Astrocyte (in vitro differentiated cells and primary cell): ENCODE measurements at places on chromosomes 11 and 22.

GRCh38 chr11:76776472-76776871 is 6.7 kb upstream of the TSKU start:
- DNase-seq, result no peak

GRCh38 chr22:35445933-35446332 is 46.0 kb downstream of the MCM5 start:
- no peak for DNase-seq

DNA sequence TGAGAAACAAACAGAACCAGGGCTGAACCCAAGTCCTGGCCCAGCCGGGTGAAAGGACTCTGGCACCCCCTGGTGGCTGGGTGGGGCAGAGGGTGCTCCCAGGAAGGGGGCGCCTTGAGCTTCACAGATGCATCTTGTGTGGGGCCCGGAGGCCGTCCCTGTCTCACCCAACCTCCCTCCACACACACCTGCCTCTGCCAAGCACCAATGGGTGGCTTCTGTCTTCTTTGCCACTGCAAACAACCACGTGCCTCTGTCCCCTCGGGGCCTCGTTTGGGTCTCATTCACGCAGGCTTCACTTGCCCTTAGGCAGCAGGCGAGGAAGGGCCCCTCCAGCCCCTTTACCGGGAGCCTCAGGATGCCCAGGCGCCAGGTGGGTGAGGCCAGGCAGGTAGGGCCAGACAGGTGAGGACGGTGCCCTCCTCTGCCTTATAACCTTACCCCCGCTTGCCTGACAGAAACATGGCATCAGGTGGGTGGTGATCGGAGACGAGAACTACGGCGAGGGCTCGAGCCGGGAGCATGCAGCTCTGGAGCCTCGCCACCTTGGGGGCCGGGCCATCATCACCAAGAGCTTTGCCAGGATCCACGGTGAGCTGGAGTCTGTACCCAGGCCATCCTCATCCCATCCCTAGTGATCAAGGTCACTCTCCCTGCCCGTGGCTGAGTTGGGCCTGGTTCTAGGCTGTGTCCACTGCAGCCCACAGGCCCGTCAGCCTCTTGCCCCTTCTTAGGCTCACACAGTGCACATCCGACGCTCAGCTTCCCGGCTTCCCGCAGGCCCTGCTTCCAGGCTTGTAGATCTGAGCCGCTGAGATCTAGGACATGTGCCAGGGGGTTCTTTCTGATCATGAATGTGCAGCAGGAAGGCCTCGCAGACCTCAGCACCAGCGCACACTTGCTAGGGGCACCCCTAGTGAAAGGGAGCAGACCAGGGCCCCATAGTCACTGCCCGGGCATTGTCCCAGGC is 17.2 kb downstream of the POLR3H start:
- DNase-seq, result no peak

- DNase-seq, result no peak
Measured at GRCh38 chr11:99198215-99198614, 177.5 kb downstream of the CNTN5 start.

DNA sequence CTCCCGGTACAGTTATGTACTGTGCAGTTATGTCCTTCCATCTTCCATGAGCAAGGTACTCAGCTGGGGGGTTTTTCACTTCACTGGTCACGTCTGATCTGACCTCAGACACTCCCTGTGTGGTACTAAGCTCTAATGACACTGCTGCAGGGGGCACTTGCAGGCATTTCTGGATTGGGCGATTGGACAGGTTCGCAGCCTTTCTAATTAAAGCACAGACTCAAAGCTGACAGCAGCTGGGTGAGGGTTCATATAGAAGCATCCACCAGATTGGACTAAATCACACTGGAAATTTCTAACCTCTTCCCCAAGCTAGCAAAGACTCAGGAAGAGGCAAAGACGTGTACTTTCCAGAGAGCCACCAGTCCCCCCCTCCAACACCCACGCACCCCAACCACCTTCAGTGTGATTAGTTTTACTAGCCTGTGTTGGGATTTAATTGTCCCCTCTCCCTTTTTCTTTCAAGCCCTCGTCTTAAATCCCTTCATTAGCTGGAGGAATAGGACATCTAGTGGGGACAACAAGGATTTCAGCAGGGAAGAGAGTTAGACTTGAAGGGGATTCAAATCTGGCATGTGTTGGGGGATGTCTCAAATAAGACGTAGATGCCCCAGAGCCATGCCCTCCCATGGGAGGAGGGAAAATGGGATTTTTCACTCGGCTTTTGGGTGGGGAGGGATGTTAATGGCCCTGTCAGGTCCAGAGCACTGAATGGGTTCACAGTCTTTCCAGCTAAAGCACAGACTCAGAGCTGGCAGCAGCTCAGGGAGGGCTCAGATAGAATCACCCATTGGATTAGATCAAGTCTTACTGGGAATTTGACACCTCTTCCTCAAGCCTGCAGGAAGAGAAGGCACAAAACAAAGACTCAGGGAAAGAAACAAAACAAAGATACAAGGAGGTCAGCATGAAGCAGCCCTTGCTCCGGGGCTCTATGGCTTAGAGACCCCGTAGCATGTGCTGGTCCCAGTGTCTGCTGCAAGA is 10.9 kb downstream of the INS start:
- DNase-seq, result peak; percentile 41

DNA sequence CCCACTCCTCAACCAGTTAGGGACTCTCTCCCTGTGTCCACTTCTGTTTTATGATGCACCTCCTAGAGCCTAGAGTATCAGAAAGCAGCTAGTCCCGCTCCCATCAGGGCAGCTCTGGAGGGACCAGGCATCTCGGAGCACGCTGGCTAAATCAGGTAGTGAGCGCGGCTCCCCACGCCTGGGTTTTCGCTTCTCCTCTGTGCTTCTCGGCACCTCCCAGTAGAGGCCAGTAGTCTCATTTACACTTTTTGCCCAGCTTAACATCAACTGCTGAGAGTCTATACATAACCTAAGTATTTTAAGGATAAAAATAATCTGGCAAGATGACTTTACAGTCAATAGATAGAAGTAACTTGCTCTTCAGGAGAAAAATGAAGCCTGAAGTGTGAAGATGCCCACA is 473.8 kb downstream of the OPCML start:
- DNase-seq, result no peak

GRCh38 chr11:12280199-12280837 is 97.1 kb upstream of the PARVA start:
- DNase-seq, result no peak

- peak; percentile 83 for DNase-seq
Measured at GRCh38 chr11:70799386-70799785, 401.1 kb downstream of the CTTN start.

DNA sequence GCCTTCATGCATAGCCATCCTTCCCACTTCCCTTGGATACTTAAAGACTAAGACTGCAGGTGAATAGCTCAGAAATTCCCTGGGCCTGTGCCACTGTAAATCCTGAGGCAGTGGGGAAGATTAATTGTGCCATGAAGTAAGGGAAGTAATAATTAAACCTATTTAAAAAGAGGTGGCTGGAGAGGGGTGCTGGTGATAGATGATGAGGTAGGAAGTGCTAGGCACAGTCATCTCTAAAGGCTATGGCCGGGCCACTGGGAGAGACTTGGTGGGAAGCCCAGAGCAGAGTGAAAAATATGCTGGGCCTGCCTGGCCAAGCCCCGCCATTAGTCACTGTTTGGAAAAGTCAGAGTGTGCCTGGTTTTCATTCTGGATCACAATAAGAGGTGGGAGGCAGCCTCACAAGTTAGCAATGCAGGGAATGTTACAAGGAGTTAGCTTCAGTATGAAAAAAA is 197.2 kb upstream of the PITPNB start:
- DNase-seq, result peak; percentile 99

DNA sequence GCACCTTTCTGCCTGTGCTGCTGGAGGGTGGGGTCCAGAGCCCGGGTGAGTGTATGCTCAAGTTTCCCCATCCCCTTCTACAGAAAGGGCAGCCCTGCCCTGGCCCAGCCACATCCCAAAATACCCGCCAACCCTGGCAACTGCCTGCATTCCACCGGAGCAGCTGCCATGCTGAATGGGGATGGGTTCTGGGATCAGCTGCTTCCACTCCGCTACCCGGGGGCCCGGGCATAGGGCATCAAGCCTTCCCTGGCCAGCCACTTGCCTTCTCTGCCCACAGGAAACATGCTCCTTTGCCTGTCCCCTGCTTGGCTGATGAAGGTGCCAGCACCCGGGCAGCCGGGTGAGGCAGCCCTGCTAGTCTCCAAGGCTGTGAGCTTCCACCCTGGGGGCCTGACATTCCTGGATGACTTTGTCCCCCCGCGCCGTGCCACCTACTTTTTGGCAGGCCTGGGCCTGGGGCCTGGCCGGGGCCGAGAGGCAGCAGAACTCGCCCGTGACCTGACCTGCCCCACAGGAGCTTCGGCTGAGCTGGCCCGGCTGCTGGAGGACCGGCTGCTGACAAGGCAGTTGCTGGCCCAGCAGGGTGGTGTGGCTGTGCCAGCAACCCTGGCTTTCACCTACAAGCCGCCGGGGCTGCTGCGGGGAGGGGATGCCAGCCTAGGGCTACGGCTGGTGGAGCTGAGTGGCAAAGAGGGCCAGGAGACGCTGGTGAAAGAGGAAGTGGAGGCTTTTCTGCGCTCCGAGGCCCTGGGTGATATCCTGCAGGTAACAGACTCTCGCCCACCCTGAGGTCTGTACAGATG is 3.2 kb downstream of the CARNS1 start:
- DNase-seq, result no peak

- DNase-seq, result no peak
Measured at GRCh38 chr11:119906376-119906775, 177.4 kb upstream of the NECTIN1 start.

DNA sequence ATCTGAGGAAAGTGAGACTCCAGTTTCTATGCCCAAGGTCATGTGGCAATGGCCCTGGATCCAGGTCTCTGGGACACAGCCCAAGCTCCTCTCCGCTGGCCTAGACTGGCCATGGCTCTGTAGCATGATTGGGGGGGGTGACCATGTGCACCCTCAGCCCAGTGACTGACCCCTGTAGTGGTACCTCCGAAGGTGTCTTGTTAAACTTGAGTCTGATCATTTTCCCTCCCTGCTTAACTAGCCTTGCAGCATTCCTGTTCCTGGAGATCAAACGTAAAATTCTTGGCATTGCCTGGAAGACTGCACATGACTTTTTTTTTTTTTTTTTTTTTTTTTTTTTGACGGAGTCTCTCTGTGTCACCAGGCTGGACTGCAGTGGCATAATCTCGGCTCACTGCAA is 1116.0 kb downstream of the TBC1D22A start:
- no peak for DNase-seq

DNA sequence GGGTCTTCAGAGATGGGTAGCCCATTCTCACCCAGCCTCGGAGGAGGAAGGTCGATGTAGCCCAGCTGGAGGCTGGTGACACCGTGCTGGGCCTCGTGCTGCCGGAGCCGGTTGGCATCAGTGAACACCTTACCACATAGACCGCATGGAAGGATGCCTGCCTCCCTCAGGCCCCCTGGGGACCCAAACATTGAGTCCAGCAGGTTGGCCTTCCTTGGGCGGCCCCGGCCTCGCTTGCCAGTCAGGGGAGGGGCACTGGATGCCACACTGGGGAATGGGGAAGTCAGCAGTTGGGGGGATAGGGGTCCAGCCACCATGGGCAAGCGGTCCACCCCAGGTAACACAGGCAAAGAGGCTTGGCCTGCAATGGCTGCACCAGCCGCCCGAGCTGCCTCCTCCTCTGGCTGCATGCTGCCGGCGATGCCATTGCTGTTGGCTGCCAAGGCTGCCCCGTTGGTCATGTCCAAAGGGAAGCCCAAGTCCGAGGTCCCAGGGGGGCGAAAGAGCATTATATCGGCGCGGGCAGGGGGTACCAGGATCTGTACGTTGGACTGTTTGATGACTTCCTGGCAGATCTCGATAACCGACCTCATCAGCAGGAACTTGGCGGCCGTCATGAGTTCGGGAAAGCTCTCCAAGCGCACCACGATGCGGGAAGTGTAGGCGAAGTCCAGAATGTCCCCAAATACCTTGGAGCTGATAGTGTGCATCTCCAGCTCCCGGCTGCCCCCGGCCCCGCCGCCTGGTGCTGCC is 1.4 kb downstream of the PATZ1 start:
- DNase-seq, result peak; percentile 53

- peak; percentile 69 for DNase-seq
Measured at GRCh38 chr22:28674121-28674563, 5.5 kb downstream of the TTC28 start.

DNA sequence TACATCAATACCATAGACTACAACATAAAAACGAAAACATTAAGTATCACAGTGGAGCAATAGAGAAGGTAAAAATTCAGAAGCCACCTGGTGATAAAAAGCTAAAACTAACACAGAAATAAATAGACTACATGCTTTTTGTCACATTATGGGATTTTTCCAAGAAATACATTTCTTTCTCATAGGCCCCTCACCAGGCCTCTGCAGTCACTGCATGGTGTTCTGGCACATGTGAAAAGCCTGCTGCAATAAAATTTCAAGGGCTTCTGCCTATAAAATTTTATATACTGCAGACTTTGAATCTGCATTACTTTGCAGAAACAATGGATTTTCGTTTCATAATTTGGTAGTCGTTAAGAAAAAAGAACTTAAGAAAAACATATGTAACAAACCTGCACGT is 655.5 kb downstream of the CNTN5 start:
- no peak for DNase-seq

DNA sequence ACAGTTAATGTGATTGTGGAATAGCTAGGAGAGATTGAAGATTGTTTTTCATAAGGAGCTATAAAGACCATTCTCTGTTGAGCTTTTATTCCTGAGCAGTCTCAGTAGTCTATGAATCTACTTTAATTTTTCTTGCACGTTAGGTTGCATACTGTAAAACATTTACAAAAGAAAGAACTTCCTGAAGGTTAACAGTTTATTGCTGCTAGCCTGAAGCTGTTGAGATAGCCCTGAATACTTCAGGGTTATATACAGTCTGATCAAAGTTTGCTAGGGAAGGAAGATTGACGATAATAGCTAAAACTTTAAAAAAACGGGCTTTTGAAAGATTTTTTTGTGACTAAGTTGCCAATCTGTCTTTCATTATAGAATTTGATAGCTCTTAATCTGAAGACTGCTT is 64.8 kb downstream of the PPP6R3 start:
- no peak for DNase-seq

GRCh38 chr11:69636512-69637197 is 4.3 kb upstream of the CCND1 start:
- peak; percentile 89 for DNase-seq

DNA sequence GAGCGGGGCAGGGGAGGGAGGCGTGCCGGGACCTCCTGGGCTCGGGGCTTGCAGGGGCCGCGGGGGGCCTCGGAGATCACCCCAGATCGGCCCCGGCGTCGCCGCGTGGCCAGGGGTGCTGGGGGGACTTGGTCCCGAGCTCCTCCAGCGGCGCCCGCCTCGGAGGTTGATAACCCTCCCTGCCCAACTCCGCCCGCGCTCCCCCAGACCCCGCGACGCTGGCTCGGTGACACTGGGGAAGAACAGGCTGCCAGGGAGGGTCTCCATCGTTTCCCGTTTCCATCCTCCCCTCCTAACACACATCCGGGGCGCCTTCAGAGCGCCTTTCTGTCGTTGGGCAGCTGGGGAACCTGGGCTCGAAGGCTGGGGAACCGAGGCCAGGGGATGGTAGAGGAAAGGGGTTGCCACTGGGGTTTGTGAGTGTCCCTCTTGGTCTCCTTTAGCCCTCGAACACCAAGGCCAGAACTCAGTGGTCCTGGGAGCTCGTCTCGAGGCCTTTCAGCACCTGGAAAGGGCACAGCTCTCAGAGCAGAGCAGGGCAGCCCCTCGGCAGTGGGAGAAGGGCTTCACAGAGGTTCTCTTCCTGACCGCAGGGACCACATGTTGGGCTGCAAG is 431 bp downstream of the SLC37A2 start:
- no peak for DNase-seq
